ENCODE measurements at places on chromosomes 5 and 9. TPM values are rescaled to one million over a fixed set of nuclear protein-coding genes. Genes with fewer than 3 reads are reported as not detected.

SLC25A48 gene
- not detected for total RNA-seq

MSX2 gene
- total RNA-seq, result 0.56 TPM

FAM169A gene
- 21.1 TPM for total RNA-seq

DIRAS2 gene
- total RNA-seq, result not detected

TENT4A gene
- total RNA-seq, result 24.7 TPM

IFNA10 gene
- total RNA-seq, result not detected

GMCL2 gene
- not detected for total RNA-seq

HTR4 gene
- not detected for total RNA-seq

CARD19 gene
- 13.2 TPM for total RNA-seq

FLT4 gene
- total RNA-seq, result 541 TPM

GPX8 gene
- 40.9 TPM for total RNA-seq

TRIP13 gene
- 8.4 TPM for total RNA-seq

NPR3 gene
- 73.3 TPM for total RNA-seq

IRX1 gene
- total RNA-seq, result not detected

C7 gene
- 1.5 TPM for total RNA-seq

SLC36A3 gene
- not detected for total RNA-seq

NR6A1 gene
- total RNA-seq, result 63.8 TPM

CATSPER3 gene
- total RNA-seq, result 0.33 TPM

CORO2A gene
- 5.5 TPM for total RNA-seq

OR1J2 gene
- total RNA-seq, result not detected

B4GALT1 gene
- total RNA-seq, result 86.7 TPM
